ENCODE measurements at places on chromosomes 4 and X.
A peak's percentile ranks its signal among the peaks of the same experiment; 100 is the strongest.

GRCh38 chr4:15089979-15090378, 87.7 kb downstream of the CPEB2 start:
- no peak for DNase-seq

DNA sequence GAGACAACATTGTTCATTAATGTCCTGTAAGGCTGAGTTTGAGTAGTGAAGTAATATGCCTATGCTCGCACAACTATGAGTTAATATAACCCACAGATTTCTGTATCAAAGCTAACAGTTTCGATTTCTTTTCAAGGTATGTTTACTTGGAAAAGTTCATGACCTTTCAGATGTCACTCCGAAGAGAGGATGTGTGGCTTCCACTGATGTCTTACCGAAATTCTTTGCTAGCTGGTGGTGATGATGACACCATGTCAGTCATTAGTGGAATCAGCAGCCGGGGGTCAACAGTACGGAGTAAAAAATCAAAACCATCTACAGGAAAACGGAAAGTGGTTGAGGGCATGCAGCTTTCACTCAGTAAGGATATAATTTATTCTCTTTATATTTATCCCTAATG, 124.9 kb downstream of the STAG2 start:
- DNase-seq: peak; percentile 55

- no peak for DNase-seq
Measured at GRCh38 chr4:112111306-112111705, 33.9 kb upstream of the FAM241A start.

- DNase-seq: no peak
Measured at GRCh38 chr4:26120098-26120825, 200.6 kb upstream of the RBPJ start.

DNA sequence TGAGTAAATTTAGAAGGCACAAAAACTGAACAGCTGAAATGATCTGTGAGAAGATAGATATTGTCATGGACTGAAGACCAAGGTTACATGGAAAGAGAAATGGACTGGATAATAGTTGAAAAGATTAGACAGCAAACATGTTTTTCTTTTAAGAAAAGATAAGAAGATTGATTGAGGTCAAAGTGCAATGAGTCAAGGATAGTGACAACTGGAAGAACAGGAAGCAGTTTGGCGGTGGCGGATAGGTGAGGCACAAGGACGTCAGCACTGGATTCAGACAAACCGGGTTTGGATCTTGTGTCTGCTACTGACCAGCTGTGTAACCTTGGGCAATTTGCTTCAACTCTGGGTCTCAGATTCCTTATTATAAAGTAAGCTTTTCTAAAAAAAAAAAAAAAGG, 2.0 kb upstream of the HPGD start:
- DNase-seq: no peak

GRCh38 chr4:2829321-2829932, 14.2 kb upstream of the ADD1 start:
- DNase-seq: no peak

GRCh38 chrX:22360129-22360528, 87.4 kb downstream of the CBLL2 start:
- DNase-seq: no peak

DNA sequence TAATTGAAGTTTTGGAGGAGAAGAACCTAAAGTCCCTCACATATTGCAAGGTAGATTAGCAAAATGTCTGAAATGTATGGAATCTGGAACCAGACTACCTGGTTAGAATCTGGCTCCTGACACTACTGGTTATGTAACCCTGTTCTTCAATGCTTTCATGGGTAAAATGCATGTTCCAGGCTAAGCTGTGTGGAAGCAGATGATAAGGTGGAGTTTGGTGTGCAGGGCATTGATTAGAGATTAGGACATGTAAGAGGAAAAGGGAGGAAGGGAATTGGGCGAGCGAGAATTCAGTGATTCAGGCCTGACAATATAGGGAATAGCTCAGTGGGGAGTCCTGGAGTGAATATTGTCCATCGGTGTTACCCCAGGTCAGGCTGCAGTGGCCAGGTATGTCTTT, 165.8 kb upstream of the SFRP2 start:
- DNase-seq: no peak

- no peak for DNase-seq
Measured at GRCh38 chrX:9488586-9488985, 23.7 kb downstream of the TBL1X start.

GRCh38 chr4:43276321-43276720, 383.8 kb downstream of the GRXCR1 start:
- no peak for DNase-seq

- no peak for DNase-seq
Measured at GRCh38 chr4:78734441-78735162, 41.5 kb upstream of the BMP2K start.

DNA sequence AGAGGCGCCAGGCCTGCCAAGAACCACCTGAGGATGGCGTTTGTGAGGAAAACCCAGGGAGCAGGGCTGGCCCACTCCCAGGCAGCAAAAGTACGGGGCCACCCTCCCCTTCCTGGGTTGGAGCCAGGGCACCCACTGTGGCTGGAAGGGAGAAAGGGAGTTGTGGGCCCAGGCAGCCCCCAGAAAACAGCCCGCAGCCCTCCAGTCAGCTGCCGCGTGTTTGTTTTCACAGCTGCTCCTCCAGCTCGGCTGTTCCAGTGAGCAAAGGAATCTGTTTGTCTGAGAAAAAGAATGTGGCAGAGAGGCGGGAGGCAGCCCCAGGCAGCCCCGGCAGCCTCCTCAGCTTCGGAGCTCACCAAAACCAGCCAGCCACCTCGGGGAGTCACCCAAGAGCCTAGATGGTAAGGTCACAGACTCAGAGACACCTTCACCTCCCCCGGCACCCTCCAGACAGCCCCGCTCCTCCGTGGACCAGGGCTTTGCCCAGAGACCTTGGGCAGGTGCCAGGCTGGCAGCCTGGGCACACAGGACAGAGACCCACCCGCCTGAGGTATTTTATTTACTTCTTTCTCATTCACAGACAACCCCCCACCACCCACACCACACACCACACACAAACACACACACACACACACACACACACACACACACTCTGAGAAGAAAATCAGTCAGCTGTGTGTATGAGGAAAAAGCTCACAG, 338.1 kb downstream of the BCOR start:
- DNase-seq: no peak

- DNase-seq: no peak
Measured at GRCh38 chr4:114225436-114225835, 246.0 kb upstream of the ARSJ start.

DNA sequence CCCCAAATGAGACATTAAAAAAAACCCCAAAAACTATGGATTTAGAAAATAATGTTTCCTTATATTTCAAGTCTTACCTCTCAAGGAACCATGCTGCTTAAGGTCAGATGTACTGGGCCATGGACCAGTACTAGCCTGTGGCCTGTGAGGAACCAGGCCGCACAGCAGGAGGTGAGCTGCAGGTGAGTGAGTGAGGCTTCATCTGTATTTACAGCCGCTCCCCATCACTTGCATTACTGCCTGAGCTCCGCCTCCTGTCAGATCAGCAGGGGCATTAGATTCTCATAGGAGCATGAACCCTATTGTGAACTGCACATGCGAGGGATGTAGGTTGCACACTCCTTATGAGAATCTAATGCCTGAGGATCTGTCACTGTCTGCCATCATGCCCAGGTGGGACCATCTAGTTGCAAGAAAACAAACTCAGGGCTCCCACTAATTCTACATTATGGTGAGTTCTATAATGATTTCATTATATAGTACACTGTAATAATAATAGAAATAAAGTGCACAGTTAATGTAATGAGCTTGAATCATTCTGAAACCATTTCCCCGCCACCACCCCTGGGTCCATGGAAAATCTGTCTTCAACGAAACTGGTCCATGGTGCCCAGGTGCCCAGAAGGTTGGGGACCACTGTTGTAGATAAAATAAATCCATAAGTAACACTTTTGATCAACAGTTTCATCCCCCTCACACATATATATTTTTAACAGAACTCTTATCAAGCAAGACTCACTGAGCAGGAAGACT, 105.3 kb upstream of the CBR4 start:
- no peak for DNase-seq

DNA sequence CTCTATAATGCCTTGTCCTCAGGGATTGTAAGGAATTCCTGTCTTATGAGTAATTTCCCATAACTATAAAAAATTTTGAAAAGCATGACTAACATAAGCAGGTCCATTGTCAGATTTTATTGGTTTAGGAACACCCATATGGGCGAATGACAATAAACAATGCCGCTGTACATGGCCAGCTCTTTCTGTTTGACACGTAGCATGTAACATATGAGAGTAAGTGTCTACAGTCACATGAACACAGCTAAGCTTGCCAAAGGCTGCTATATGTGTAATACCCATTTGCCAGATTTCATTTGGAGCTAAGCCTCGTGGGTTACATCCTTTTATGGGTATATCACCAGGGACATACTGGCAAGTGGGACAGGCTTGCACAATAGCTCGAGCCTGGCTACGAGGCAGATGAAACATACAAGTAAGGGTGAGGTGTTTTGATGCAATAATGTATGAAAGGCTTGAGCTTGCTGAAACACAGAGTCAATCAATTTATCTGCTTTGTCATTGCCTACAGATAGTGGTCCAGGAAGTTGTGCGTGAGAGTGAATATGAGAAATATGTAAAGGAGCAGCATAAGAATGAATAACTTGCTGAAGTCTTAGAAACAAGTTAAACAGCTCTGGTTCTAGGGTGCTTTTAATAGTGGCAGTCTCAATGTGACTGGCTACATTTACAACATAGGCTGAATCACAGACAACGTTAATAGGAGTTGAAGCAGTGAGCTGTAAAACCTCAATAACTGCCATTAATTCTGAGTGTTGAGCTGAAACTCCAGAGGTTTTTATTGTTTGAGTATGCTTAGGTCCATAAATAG, 67.4 kb upstream of the UGT2B10 start:
- no peak for DNase-seq

DNA sequence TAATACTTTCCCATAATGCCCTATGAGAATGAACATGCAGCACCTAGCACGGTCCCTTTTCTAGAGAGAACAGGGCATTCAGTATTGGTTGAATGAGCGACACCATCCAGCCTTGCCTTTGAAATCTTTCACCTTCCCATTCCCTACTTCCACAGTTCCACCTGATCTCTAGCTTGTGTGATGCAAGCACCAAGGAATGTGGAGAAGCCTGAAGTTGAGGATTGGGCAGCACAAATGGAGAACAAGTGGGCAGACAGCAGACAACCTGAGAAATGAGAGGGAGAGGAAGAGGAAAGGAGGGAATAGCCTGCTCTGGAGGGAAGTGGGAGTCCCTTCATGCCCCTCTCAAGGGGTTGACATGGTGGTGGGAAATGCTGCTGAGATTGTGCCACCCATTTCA, 365.1 kb upstream of the CXorf51A start:
- no peak for DNase-seq

DNA sequence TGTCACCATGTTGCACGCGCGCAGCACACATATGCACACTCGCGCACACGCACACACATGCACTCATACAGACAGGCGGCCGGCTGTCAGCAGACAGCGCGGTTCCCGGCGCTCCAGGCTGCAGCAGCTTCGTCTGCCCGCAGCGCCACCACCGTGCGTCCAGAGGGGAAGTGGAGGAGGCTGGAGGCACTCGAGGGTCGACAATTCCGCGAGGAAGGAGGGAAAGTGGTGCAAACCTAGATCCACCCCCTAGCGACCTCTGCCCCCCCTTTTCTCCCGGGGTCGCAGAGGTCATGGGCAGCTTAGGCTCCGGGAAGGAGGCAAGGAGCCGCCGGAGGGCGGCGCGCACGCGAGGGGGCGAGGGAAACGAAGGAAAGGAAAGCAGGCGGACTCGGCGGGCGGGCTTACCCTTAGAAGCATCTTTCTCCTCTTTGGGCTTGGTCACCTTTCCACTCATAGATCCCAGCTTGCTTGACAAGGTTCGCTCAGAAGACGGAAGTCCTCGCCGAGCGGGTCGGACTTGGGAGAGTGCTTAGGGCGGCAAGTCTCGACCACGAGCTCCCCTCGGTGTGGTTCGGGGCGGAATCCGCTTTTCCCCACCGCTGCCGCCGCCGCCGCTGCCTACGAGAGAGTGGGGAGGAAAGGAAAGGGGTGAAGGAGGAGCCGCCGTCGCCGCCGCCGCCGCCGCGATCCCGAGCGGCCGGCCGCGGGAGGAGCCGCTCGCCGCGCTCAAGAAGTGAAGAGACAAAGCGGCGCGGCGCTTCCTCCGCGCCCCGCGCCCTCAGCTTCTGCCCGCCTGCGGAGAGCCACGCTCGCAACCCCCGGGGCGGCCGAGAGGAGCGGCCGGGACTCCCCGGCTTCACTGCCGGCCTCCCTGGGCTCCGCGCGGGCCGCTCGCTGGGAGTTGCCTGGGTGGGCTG, 326.6 kb upstream of the F9 start:
- DNase-seq: no peak

DNA sequence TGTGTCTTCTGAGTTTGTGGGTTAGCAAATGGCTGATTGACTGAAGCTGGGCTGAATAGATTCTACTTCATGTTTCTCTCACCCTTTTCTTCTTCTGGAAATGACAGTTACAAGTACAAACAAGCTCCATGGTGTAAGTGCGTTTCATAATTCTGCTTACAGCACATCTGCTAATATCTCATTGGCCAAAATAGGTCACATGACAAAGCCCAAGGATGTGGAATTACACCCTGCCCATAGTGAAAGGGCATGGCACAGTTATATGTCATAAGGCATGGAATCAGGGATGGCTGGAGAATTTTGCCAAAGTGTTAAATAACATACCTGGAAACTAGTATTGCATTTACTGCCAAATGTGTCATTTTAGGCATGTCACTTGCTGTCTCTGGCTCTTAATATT, 327.2 kb downstream of the NKX6-1 start:
- no peak for DNase-seq

- DNase-seq: peak; percentile 5
Measured at GRCh38 chr4:155582971-155583437, 83.6 kb upstream of the GUCY1A1 start.

DNA sequence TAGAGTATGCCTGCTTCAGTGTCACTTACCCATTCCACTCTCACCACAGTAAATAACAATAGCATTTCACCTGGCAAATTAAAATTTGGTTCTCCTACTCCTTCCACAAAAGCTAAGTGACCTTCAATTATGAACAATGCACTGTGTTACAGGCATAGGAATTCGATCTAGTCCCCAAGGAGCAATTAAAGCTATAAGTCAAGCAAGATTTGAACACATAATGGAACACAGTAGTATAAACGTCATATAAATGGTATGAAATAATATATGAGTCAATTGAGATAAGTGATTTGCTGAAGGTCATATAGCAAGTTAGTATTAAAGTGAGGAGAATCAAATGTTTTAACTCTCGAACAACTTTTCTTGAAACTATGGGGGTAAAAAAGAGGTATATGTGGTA, 65.8 kb downstream of the ARAP2 start:
- no peak for DNase-seq

Measured in CD4-positive, alpha-beta T cell treated with Interleukin-12 subunit alpha and Interleukin-12 subunit beta, for 1 hour (primary cell).